ENCODE measurements at places on chromosomes 7 and 10.

DNA sequence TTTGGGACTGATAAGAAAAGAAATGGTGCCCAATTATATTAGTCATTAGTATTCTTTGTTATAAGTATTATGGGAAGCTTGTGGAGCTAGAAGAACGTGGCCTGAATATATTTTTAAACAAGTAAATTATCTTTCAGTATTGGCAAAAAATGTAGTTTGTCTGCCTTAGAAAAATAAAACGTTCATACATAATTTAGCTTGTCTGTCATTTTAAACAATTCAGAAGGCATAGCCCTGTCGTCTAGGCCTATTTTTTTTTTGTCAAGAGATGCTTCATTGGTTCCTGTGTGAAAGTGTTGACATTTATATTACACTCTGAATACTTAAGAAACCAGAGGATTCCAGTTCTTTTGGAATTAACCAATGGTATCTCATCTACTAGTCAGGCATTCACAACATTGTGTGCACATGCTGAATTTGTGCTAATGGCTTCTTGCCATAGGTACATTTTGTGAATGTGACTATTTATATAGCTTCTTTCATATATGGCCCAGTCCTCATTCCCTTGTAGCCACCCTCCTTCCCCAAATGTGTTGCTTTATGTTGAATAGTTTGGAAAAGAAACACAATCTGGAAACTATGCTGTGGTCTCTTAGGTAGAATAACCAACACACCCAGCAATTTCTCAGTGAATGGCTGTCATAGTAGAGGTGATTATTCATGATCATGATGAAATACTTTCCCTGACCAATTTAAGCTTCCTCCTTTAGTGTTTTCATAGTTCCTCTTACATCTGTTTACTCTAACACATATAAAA lies 435.8 kb downstream of the EXOC4 start:
- DNase-seq: no peak

DNA sequence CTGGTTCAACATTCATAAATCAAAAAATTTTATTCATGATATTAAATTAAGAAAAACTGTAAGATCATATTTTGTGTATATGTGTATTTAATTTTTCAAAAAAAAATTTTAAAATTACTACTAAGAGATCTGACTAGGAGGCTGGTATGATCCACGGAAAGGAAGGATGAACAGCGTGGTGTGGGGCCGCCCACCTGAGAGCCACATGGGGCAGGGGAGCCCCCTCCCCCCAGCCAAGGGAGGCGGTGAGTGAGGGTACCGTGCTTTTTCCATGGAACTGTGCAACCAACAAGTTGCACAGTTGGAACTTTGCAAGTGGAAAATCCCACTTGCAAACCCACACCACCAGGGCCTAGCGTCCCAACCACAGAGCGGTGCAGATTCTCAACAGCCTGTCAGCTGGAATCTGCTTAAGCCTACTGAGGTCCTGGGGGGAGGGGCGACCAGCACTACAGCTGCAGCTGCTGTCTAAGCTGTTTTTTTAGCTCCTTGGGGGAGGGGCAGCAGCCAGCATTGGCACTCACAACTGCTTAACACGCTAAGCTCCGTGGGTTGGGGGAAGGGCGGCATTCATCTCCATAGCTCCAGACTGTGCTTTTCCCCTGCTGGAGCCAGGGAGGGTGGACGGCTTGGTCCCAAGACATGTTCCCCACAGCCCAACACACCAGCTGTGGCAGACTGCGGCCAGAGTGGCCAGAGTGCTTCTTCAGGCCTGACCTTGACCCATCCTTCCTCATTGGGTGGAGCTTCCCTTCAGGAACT lies 94.2 kb upstream of the IGFBP3 start:
- no peak for DNase-seq

DNA sequence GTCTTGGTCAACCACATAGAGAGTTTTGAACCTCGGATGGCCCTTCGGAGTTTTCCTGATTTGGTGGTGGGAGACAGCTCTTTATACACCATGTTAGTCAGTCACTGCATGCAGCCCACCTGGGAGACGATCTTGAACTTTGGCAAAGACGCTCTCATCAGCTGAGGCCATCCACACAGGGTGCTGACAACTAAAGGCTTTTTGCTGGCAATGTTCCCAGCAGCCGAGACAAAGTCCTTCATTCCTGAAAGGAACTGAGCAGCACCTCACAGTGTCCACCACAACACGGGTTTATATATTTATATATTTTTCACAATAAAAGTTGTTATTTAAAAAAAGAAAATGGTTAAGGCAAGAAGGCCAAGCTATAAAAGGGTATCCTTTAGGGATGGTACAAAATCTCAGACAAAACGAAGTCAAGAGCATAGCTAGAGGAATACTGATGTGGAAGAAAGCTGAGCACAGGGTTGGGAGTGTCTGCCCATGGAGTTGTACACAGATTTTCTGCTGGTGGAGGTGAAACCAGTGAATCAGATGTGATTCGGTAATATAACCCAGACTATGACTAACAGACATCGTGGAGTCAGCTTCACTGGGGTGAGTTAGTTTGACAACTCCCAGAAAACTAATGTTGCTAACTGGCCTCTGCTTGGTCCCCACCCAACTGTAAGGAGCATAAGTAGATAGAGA lies 27.4 kb upstream of the CAPZA2 start:
- no peak for DNase-seq

DNA sequence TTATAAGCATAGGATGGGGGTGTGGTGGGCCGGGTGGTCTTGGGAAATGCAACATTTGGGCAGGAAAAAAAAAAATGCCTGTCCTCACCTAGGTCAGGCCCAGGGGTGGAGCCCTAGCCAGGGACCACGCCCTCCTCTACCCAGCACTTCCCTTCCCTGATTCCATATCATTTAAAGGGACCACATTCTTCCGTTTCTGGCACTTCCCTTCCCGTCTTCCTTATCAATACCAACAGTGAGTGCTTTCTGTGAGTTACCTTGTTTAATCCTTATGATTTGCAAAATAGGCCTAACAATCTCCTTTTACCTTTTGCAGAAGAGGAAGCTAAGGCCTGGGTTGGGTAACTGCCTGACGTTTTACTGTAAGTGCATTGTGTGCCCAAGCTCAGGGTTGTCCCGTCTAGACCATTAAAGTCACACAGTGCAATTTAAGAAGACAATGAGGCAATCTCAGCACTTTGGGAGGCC lies 16.7 kb upstream of the C10orf95 start:
- DNase-seq: no peak

DNA sequence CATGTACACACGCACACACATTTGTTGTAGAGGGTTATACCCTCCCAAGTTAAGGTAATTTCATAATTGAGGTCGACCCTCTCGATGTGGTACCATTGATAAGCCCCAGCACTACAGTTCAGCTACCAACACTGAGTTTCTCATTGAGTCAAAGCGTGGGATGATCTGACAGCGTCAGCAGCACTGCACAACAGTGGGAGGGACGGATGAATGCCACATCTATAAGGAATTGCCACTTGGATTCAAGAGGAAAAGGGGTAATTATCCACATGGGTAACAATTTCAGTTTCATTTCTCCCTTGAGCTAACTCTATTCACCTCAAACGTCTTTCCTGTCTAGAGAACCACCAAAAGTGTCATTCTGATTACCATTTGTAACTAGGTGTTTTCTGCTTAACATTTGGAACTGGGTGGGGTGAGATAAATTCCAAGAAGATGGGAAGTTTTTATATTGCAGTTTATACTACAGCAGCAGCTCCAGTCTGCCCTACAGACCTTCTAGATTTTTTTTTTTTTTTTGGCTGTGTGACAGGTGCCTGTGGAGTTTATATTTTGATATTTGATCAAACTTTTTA lies 342.9 kb downstream of the AUTS2 start:
- no peak for DNase-seq

GRCh38 chr7:101936223-101936610 lies 118.8 kb downstream of the CUX1 start:
- no peak for DNase-seq

DNA sequence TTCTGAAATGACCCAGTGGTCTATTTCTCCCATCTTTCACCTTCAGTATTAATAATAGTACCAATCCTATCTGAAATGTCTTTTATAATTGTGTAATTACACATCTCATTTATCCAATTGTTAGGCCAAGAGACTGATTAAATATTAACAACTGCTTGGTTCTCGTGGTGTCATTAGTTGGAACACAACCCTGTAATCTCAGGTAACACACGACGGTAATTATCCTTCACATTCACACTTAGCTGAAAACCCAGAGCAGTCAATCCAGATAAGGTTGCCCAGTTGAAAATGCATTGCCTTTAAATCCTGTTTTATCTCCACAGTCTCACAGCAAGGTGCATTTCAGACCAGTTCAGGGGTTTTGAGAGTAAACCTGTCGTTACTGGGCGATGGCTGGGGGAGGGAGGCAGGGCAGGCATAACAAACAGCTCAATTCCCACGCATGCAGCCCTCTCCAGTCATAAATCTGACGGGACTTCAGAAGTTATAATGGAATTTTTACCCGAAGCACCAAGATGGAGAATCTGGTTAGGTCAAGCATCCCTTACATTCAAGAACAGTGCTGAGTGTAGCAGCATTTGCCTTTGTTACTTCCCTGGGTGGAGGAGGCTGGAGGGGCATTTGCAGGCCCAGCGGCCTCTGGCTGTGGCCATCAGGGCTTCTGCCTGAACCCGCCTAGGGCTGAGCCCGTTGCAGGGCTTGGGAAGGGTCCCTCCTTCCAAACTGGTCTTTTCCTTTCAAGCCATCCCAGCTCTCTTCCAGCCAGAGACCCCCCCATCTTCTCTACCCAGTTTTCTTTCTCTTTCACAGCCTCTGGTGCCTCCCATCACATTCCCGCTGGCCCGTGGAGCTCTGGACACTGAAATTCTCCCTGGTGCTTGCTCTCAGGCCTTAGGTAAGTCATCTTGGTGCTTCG lies 201.0 kb upstream of the LYZL2 start:
- no peak for DNase-seq

- DNase-seq: no peak
These were observed 13.3 kb downstream of the ZNF804B start for GRCh38 chr7:88772776-88773175.

DNA sequence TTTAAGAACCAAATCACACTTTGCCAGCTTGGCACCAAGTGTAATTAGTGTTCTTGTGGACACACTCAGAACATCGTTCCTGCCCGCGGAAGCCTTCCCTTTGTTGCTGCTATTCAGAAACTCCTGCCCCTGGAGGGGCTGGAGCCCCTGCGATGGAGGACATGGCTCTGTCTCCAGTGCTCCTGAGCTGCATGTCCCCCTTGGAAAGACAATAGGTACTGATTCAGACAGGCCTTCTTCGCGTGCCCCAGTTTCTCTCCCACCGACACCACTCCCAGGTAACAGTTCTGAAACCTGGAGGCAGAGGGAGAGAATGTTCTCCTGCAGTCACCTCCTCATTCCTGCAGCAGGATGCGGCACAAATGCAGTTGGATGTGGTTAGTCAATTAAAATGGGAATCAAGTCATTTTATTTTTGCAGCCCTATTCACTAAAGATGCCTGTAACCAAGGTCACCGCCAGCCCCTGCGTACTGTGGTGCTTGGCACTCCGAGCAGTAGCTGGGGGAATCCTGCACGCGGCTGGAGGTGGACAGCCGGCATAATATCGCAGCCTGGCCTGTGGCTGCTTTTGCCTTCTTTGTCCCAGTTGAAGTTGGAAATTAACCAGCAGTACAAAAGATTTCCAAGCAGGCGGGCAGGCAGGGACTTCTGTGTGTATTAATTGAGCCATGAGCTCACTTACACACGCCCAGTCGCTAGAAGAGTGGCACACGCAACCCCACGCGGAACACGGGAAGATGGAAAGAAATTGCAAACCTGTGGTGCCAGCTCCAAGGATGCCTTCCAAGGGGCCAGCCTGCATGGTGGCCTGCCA lies 205.7 kb downstream of the EBF3 start:
- no peak for DNase-seq

DNA sequence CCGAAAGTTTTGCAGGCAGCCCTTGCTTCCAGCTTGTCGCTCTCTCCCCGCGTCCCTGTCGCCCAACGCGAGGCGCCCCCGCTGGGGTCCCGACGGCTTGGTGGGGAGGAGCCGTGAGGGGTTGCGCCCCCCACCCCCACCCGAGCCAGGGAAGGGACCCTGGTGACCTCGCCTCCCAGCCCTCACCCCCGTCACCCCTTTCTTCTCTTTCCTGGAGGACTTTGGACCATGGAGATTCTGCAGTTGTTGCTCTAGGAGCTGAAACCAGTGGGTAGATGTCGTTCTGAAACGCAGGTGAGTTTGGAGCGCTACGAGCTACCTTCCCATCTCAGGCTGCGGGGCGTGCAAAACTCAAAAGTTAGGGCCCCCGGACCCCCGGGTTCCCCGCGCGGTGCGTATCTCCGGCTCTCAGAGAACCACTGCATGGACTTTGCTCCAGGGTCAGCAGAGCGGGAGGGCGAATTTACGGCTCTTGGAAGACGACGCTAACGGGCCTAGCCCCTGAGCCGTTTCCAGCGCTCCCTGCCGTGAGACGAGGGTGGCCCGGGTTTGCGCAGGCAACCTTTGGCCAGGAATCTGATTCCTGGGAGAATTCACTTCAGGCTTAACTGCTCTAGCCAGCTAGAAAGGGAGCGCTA lies 684 bp upstream of the ATXN7L1 start:
- no peak for DNase-seq

- DNase-seq: no peak
These were observed 256.4 kb downstream of the FZD1 start for GRCh38 chr7:91520645-91521044.

DNA sequence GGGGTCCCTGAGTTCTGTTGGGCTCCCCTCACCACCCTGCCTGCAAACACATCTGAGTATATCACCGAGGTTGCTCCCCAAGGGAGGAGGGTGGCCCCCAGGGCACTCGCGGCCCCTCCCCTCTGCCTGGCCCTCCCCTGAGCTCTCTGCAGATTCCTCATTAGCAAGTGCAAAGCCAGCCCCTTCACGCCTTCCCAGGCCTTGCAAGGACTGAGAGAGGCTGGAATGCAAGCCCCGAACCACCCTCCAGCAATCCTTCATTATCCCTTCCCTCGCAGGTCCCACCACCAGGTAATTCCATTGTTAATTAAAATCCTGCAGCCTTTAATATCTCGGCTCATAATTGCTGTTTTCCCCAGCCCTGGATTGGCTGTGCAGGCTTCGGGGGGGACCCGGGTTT lies 35.3 kb upstream of the MYL10 start:
- DNase-seq: no peak

- no peak for DNase-seq
These were observed 170.6 kb downstream of the UBE2H start for GRCh38 chr7:129781928-129782817.

DNA sequence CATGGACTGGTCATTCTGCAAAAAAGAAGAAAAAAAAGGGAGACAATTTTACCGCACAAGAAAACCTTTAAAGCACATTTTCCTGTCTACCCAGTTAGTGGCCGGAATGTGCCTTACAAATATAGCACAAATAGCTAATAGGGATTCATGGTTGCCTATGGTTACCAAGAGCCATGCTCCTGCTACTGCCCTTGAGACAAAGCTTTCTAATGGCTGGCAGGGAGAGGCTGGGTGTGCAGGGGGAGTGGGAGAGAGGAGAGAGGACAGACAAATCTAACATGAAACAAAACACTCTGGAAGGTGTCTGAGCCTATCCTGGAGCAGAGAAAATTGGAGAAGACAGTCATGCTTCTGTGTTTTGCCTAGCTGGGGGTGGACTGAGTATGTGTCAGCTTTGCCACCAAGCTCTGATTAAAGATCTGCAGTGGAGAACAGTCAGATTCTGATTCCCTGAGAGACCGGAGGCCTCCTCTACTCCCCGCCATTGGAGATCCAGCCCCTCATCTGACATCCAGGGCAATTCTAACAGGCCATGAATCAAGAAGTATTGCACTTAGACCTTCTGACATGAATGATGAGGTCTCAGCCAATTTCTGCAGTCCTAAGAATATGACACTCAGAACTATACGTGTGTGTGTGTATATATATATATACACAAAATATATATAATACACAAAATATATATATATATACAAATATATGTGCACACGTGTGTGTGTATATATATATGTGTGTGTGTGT lies 80.2 kb downstream of the PRTFDC1 start:
- no peak for DNase-seq

Data from AG09319 (cell line).